ENCODE measurements at places on chromosomes 5 and 9.

GRCh38 chr5:89580976-89581375 lies 698.0 kb upstream of the MEF2C start:
- no peak for DNase-seq

GRCh38 chr5:180341595-180341994 lies 11.5 kb downstream of the GFPT2 start:
- DNase-seq = no peak

- DNase-seq = peak; percentile 74
Measured at GRCh38 chr5:177473443-177474001, at the start of gene DBN1. Gene DBN1, minus strand, starts transcription at chr5:177473634. Its CDS starts 113 bp downstream, at chr5:177473521.

DNA sequence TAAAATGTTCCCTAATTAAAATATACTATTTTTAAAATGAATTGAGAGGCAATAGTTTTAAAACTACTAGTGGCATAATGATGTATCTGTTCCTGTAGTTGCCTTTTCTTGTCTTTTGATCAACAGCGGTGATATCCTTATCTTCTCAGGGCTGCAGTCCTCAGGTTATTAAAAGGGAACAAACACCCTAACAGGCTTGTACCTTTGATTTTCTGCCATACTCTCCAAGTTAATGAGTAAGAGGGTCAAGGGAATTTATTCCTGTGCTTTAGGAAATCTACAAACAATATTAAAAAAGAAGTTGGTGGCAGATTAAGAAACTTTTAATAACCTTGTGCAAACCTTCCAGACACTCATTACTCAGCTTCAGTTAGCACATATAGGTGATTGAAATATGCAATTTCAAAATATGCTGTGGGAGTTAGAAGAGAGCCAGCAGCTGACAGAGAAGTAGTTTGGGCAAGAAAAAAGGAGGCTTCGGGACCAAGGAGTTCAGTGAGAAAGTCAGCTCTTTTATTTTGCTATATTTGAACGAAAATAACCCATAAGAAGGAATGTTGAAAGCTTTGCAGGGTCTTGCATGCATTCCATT lies 81.0 kb upstream of the TLE4 start:
- DNase-seq = no peak

DNA sequence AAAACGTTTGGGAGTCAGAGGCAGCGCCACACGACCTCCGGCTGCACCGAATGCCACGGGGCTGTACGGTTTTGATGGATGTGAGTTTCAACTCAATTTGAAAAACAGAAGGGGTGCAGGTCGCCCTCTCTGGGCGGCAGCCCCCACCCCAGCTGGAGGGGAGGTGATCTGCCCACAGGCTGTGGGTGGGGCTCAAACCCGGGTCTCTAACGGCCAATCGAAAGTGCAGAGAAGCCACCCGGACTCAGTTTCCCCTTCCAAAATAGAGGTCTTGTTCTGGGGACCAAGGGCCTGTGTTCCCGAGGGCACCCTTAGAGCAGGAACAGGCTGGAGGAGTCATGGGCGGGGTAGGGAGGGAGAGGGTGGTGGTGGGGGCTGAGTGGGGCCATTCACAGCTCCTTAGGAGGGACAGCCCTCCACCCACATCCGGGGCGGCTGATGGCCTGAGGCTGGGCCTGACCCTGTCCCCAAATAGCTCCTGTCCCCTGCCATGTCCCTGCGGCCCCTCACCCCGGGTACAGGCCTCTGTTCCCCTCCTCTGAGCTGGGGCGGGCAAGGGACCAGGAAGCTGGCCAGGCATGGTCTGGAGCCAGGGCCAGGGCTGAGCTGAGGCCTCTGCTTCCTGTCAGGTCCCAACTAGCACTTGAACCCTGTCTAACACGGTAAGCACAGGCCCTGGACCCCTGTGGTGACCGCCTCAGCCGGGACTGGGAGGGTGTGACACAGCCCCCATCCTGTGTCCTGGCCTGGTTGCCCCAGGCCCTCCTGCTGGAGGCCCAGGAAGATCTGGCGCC lies 22.6 kb upstream of the NOTCH1 start:
- no peak for DNase-seq

- no peak for DNase-seq
Measured at GRCh38 chr5:143509758-143510221, 106.3 kb upstream of the NR3C1 start.

GRCh38 chr5:85604378-85604777 lies 1013.4 kb upstream of the COX7C start:
- no peak for DNase-seq

DNA sequence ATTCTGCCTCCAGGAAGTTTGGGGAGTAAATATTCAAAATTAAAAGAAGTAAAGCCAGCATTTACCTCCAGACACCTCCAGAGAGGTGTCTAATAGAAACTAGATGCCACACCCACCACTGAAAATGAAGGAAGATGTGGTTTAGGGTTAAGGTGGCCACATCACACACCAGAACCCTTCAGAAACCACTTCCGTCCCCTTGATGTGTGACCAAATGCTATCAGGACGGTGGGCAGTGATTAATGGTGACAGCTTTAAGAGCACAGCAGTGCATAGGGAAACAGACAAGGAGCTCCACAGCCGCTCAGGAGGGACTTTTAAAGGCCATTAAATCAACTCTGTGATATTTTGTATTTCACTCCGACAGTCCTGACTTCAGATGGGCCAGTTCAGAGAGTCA lies 295.2 kb downstream of the BRINP1 start:
- no peak for DNase-seq

DNA sequence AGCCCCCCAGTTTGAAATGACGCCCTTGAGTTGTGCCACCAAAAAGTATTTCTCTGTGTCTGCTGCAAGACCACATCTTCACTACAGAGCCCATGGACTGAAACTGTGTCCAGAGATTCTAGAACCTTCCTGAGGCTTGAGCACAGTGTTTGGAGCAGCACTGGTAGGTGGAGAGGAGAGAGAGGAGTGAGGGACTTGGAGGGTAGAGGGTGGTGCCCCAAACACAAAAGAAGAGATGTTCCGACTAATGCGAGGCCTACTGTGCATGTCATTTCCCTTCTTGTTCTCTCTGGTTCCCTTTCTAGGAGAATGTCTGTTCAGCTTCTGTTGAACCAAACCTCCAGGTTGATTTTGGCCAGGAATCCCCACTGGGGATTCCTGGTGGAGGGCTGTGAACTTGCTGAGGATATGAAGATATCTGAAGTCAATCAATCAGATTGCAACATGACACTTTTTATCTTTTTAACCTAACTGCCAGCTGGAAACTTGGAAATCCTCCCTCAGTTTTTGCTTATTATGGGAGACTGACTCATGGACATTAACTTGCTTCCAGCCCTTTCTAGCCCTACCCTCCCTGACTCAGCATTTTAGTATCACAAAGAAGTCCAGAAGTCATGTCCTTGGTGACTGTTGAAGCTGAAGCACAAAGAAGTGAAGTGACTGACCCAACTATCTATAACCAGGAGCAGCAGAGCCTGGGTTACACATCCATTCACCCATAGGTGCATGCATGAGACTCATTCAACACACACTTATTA lies 154.5 kb downstream of the NR3C1 start:
- DNase-seq = peak; percentile 81

DNA sequence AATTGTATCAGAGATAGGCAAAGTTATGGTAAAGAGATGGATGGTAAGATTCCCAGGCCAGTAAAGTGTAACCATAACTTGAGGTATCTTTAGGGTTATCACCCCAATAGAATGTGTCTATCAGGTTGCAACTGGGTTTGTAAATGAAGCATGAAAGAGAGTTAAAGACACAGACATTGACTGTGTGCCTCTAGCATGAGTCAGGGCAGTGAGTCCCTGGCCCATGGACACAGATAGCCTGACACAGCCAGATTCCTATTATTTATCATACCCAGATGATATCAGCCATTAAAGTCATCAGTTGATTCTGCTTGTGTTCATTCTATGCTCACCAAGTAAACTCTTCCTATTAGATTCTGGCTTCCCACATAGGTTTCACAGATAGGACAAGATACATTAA lies 33.5 kb upstream of the SNAPC3 start:
- DNase-seq = no peak

DNA sequence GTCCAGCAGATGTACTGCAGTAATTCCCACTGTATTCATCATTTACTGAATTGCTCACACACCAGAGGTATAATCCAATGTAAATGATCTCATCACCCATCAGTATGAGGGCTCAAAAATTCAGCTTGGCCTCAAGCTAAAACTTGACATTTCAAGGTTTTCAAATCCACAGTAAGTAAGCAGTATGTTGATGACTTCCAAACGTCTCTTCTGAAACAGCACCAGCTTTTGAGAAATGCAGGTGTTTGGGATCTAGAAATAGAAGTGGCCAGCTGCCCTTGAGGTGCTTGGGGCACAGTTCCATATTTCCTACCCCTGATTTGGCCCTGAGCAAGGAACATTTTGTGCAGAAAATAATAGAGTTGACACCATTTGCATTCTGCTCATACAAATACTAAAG lies 388.0 kb upstream of the TUSC1 start:
- DNase-seq = no peak

DNA sequence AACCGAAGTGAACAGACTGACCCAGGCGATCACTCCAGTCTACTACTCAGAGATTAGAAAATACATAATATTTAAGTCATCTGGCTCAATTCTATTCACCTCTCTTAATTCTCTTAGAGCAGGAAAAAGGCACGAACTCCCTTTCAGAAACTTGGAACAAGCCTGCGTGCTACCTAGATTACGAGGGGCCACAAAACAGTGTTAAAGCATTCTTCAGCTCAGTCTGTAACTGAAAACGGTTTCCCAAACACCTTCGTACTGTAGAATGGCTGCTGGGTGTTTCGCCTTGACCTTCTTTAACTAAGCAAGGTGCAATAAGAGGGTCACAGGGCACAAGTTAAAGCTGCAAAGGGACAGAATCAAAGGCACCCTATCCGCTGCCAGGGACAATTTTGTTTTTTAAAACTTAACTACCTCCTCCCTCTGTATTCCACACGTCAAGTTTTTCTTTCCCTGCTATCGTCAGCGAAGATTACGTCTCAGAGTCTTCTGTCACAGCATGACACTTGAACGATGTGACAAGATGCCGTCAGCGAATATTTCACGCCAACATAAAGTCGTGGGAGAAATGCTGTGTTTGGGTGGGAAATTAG lies 687 bp downstream of the LYSMD3 start:
- peak; percentile 25 for DNase-seq

DNA sequence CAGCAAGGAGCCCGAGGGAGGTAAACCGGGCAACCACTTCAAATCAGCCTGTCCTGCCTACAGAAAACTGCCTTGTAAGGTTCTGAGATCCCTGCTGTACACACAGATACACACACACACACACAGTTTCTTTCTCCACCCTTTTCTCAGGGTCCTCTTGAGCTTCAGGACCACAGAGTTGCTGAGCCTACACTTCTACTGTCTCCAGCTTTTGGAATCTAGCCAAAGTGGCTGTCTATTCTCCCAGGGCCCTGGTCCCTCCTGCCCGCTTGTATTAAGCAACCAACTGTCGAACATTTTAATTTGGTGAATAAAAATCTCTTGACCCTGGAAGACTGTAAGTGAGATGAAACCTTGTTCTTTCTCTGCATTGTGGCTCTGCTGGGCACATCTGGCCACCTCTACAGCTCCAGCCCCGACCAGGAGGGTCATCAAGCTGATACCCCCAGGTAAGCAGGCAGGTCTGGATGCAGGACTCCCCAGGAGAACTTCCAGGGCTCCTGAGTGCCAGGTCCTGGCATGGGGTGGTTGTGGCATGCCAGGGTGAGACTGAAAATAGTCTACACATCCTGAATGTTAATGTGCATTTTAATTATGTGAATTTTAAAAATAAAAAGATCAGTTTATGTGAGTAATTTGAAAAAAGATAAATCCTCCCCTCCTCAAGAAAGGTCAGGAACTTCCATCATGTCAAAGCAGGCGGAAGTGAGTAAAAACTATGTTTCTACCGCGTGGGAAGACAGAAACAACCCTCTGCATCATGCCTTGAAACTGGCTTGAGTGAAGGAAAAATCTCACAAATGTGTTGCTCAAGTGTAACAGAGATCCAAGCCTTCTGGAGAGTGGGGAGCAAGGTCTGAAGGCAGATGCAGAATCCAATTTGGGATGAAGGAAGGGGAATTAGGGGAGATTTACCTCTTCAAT lies 15.0 kb upstream of the S1PR3 start:
- no peak for DNase-seq

GRCh38 chr5:32123058-32123805 lies 50.9 kb downstream of the GOLPH3 start:
- no peak for DNase-seq

- DNase-seq = no peak
Measured at GRCh38 chr5:173745557-173745956, 129.1 kb upstream of the BOD1 start.

- DNase-seq = peak; percentile 15
Measured at GRCh38 chr5:55672477-55672911, 39.6 kb downstream of the SLC38A9 start.

GRCh38 chr5:111694133-111694532 lies 62.9 kb downstream of the NREP start:
- DNase-seq = no peak

- peak; percentile 19 for DNase-seq
Measured at GRCh38 chr5:179906795-179907555, 722 bp downstream of the TBC1D9B start.

DNA sequence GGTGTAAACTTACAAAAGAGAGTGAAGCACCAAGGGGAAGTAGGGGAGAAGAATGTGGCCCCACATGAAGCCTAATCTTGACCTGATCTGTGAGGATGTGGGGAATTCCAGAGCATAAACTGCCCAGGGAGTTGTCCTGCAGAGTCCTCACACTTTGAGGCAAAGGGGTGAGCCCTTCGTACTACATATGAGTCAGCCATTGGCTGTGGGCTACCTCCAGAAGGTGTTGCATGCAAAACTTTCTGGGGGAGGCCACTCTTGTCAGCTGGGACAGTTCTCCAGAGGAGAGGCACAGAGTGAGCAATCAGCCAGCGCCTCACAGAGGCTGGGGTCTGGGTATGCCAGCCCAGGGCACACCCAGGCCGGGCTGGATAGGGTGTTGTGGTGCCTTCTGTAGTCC lies 98.1 kb upstream of the NMUR2 start:
- DNase-seq = no peak

GRCh38 chr9:119639287-119639955 lies 270.2 kb upstream of the BRINP1 start:
- DNase-seq = peak; percentile 3

DNA sequence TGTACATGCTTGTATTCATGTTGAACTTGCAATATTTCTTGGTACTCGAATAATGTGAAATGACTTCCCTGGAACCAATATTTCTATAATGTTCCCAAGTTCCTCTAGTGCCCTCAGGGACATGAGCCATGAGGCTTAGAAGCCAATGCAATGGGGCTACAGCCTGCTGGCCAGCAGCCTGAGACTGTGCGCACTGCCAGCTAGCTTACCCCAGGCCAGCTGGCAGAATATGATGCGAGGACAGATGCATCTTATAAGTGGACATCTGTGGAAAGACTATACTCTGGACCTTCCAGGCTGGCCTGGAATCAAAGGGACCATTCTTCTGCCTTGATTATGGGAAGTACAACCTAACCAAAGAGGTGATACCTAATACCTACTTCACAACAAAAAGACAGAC lies 1862.0 kb upstream of the ACO1 start:
- no peak for DNase-seq

GRCh38 chr9:126616521-126616976 lies 2.8 kb downstream of the LMX1B start:
- no peak for DNase-seq

DNA sequence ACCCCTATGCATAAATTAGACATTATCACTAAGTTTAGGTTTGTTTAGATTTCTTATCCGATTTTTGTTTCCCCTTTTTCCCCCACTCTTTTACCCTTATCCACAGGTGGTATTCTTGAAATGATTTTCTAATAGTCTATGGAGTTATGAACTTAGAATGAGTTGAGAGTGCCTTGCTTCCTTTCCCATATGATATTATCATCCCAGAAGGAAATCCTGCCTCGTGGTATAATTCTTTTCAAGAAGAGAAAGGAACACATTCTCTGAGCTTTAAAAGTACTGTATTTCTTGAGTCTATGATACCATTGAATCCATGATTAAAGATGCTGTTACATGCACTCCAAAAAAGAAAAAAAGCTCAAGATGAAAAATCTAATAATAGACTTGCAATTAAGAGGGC lies 76.9 kb upstream of the ADAMTSL1 start:
- DNase-seq = no peak
